ENCODE measurements at places on chromosomes 12 and 14.

DNA sequence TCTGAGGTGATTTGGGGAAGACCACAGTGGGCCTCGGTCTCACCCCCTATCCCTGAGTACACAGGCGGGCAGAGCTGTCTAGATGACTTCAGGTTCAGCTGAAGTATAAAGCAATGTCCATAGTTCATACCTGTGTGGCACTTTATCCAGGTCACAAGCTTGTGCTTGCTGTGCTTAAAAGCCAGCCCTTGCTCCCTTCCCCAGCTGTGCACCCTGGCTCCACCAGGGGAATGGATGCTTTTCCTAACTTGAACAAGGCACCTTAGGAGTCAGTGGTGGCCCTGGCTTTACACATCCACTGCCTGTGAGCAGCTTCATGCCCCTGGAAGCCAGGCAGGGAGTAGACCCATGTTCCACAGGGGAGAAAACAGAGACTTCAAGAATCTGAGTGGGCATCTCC, 5.5 kb downstream of the CARMIL3 start:
- no peak for DNase-seq

- no peak for DNase-seq
These were observed 37.1 kb upstream of the OR5AU1 start for GRCh38 chr14:21192875-21193535.

DNA sequence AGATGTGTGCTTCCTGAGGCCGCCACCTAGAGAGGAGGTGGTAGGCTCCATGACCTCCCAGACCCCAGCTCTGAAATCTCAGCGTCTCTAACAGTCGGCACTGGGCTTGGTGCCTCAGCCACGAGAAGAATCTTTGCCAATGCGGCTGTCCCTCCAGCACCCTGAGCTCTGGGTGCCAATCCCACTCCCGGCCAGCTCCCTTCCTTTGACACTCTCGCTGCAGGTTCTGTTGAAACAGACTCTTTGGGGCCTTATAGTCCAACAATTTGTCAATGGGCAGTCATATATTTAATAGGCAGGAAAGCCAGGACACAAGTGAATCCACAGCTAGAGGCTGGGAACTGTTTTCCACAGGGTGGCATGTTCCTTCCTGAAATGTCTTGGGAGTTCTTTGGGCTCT, 52.8 kb downstream of the PRMT8 start:
- no peak for DNase-seq

DNA sequence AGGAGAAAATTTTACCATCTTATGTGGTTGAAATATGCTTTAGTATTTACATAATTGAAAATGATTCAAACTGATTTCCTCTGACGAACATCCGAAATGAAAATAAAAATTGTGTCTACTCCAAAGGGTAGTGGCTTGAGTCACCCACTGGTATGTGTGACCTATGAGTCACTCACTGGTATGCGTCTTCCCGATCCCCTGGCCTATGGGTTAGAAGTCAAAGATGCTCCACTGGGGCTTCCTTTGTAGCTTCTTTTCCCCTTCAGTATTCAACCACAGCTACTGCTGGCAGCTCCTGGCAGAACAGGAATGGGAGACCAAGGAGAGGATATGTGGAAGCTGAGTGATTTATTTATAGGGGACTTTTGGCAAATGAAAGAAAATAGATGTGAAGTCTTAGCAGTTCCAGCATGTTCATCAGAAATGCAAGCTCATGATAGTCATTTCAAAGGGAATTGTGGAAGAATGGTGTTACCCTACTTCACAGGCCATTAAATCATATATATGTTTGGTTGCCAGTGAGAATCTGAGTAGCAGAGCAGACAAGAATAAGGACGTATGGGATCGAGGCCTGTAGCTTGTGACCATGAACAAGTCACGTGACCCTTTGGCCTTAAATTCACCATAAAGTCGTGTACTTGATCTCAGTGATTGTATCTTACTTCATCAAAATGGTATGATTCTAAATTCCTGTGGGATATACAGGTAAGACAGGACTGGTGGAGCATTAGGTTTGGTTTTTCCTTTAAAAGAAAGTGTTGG, 108.3 kb downstream of the CRADD start:
- no peak for DNase-seq

GRCh38 chr14:94237983-94238382, 55.1 kb downstream of the SERPINA10 start:
- no peak for DNase-seq

GRCh38 chr14:104200106-104200505, 61.7 kb downstream of the KIF26A start:
- DNase-seq, result no peak

- DNase-seq, result no peak
These were observed 568.2 kb downstream of the DIO2 start for GRCh38 chr14:79643132-79643531.

- no peak for DNase-seq
These were observed 8.3 kb downstream of the CALM1 start for GRCh38 chr14:90405101-90405500.

Data from frontal cortex (tissue), 4 donors.